ENCODE measurements at places on chromosomes 16 and 17.

GRCh38 chr17:31564883-31565301 lies 173.4 kb downstream of the RAB11FIP4 start:
- DNase-seq: peak; percentile 36

DNA sequence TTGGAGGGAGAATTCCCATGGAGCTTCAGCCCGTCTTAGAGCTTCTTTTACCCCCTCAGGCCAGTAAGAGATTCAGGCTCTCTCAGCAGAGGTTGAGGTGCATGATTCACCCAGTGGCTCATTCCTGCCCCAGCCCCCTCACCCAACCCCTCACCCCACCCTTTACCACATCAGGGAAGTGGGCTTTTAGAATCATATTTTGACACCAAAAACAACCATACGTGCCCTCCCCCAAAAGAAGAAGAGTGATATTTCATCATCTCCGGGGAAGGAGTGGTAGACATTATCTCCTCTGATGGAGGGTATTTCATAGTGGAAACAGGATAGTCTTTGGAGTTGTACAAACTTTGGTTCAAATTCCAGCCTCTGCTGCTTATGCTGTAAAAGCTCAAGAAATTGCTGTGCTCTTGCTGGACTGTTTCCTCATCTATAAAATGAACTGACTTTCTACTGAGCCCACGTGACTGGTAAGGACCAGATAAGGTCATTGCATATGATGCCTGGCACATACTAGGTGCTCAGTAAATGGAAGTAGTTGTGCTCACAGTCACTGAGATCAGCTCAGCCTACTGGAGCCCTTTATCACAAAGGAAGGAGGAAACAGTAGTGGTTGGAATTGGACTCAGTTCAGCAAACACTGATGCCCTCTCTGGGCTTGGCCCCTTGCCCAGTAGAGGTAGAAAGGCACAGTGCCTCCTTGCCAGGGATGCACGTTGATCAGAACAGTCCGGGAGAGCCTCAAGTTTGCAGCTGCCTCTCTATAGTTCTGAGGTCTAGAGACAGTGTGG lies 18.3 kb upstream of the CCL5 start:
- DNase-seq: peak; percentile 33

- DNase-seq: no peak
These were observed 462.6 kb upstream of the MAF start for GRCh38 chr16:80063031-80063712.

DNA sequence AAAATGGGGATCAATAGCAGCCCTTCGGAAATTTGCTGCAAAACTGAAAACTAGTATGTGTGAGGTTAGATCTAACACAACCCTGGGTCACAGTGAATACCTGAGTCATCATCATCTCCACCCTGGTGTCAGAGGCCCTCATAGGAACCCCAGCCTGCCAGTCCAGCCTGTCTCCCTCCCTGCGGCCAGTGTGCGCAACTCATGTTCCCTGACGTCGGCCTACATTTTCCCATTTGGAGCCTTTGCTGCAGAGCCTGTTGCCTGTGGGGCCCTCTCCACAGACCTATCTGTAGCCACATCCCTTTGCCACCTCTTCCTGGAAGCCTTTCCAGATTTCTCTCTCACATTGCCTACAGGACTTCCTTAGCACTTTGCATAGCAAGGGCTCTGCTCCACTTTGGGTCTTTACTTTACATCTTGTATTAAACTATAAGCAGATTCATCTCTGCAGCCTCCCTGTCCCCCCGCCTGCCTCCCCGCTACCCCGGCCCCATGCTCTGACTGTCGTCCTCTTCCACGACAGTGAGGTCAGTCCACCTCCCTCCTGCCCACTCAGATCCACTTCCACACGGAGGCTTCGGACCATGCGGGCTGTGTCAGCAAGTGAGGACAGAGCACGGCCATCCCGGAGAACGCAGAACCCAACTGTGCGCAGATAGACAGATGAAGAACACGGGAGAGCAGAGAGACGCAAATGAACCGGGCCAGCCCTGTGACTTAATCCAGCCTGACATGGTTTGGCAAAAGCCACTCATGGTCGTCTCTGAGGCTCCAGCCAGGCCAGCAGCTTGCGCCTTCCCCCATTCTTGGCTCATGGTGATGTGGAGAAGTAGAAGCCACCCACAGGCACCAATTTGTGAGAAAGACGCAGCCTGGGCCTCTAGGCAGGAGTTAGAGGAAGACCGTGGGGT lies 31.0 kb downstream of the NGFR start:
- no peak for DNase-seq

GRCh38 chr16:77250400-77250799 lies 51.2 kb downstream of the SYCE1L start:
- no peak for DNase-seq

- DNase-seq: no peak
These were observed 1.6 kb downstream of the GFER start for GRCh38 chr16:1985466-1986150.

DNA sequence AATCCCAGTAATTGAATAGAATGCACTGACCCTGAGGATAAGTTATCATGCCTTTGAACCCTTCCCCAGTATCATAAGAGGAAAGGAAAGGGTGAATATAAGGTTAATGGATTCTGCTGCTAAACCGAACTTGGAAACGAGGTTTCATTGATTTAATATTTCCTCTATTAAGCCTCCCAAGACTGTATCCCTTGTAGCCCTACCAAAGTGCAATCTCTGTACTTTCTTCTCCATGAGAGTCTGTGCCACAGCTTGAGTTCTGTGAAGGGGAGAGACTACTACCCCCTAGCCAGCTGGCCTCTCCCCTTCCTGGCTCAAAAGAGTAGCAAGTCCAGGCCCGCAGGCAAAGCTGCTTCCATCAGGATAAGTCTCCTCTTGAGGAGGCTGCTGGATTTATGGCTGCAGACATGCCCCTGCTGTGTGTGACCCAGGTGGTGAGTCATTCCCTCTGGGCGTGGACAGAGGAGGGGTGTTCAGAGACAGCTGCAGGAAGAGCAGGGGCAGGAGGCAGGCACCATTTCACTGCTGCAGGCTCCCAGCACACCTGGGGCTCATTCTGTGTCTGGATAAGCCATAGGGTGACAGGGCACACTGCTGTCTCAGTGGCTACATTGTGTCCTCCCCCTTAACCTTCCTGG lies 58.4 kb downstream of the TOM1L2 start:
- peak; percentile 66 for DNase-seq

GRCh38 chr17:34228781-34229180 lies 26.3 kb upstream of the CCL2 start:
- DNase-seq: no peak

DNA sequence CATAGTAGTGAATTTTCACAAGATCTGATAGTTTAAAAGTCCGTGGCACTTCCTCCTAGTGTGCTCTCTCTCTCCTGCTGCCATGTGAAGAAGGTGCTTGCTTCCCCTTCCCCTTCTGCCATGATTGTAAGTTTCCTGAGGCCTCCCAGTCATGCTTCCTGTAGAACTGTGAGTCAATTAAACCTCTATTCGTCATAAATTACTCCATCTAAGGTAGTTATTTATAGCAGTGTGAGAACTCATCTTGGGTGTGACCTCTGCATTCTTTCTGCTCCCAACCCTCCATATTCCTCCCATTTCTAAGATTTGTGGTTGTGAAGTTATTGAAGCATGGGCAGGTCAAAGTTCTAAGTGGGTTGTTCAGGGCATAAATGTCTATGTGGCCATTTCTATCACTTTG lies 62.1 kb upstream of the ADAMTS18 start:
- DNase-seq: no peak

GRCh38 chr16:72066747-72067146 lies 3.7 kb downstream of the HPR start:
- peak; percentile 44 for DNase-seq

DNA sequence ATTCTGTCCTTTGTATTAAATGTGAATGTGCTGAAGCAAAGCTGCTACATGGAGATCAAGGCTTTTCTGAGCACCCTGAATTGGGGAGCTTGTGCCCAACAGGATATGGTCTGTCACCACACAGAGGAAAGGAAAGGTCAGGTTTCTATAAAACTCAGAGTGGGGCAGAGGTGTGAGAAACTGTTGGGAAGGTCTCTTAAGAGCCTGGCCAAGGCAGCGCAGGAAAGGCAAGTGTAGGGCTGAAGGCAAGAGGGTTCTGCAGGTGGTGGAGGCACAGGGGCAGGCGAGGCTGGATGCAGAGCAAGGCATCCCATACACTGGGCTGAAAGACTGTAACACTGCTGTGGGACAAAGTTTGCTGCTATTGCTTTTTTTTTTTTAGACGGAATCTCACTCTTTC lies 8.1 kb downstream of the COX6A2 start:
- DNase-seq: no peak

GRCh38 chr17:21278450-21279197 lies 5.9 kb upstream of the MAP2K3 start:
- peak; percentile 26 for DNase-seq

DNA sequence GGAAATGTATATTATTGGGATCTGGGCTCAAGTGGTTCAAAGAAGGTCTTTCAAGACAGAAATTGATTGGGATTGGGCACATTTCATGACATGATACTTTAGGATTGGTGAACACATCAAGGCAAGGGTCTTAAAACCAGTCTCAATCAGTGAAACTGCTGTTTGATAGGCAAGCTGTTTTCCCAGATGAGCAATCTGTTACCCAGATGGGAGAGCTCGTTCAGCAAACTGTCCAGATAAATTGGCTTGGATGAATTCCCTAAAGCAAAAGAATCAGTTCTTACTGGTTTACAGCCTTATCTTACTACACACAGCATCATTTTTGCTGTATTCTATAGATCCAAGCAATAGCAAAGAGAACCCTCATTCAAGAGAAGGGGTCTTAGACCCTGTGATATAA lies 31.0 kb upstream of the CNEP1R1 start:
- DNase-seq: no peak

DNA sequence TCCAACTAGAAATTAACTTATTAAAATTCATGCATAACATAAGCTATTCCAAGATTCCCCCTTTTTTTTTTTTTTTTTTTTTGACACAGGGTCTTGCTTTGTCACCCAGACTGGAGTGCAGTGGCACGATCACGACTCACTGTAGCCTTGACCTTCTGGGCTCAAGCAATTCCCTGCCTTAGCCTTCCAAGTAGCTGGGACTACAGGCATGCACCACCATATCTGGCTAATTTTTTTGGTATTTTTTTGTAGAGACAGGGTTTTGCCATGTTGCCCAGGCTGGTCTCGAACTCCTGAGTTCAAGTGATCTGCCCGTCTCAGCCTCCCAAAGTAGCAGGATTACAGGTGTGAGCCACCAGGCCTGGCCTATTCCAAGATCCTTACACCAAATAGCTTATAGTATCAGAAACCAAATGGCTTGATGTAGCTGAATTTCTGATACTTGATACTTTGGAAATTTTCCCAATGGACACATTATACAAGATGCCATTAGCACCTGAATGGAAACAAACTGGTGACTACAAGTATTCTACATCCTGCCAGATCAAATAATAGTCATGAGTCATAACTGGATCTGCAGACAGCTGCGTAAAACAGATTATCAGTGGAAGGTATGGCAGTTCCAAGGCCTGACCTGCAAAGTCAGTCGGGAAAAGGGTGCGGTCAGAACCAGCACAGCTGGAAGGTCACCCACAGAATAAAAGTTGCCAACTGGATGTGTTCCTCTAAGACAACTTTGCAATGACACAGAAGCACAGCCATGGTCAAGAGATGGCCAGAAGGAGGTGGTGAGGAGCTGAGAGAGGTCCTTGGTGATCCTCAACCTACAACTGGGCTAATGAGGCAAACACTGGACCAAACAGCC lies 14.5 kb downstream of the TUBG1 start:
- DNase-seq: no peak

DNA sequence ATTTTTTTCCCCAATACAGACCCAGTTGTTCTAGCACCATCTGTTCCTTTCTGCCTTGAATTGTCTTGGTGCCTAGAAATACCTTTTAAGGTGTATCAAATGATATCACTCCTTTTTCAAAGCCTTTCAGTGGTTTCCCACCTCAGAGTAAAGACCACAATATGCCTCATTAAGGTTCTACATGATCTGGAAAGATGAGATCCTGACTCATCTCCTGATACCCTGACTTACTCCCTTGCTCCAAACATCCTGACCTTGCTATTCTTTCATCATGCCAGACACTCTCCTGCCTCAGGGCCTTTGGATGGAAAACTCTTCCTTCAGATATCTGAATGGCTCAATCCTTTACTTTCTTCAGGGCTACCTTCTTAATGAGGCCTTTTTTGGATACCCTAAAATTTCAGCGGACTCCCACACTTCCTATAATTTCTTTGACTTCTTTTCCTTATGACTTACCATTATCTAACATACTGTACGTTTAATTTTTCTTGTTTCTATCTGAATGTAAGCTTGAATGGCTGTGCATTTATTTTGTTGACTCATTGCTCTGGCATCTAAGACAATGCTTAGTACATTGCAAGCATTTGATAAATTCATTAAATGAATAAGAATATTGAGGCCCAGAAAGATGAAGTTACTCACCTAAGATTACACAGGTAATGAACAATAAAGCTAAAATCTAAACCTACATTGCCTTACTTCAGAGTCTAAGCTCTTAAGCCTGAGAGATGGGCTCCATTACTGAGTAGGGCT lies 19.2 kb downstream of the FLOT2 start:
- DNase-seq: no peak

GRCh38 chr16:86527366-86527765 lies 17.0 kb downstream of the FOXF1 start:
- no peak for DNase-seq

- no peak for DNase-seq
These were observed 25.0 kb downstream of the PPL start for GRCh38 chr16:4911970-4912386.

DNA sequence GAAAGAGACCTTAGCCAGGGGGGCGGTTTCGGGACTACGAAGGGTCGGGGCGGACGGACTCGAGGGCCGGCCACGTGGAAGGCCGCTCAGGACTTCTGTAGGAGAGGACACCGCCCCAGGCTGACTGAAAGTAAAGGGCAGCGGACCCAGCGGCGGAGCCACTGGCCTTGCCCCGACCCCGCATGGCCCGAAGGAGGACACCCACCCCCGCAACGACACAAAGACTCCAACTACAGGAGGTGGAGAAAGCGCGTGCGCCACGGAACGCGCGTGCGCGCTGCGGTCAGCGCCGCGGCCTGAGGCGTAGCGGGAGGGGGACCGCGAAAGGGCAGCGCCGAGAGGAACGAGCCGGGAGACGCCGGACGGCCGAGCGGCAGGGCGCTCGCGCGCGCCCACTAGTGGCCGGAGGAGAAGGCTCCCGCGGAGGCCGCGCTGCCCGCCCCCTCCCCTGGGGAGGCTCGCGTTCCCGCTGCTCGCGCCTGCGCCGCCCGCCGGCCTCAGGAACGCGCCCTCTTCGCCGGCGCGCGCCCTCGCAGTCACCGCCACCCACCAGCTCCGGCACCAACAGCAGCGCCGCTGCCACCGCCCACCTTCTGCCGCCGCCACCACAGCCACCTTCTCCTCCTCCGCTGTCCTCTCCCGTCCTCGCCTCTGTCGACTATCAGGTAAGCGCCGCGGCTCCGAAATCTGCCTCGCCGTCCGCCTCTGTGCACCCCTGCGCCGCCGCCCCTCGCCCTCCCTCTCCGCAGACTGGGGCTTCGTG lies at the start of gene MAPT:
TSS of gene MAPT (plus strand) at position 533 of the 763 bp plus-strand sequence. CDS start 67,784 bp downstream, outside the sequence.
- peak; percentile 89 for DNase-seq

- DNase-seq: peak; percentile 91
These were observed 71.0 kb downstream of the RAI1 start for GRCh38 chr17:17752089-17752820.

- no peak for DNase-seq
These were observed 75.9 kb upstream of the TNRC6C start for GRCh38 chr17:77882481-77883212.

GRCh38 chr17:37327341-37328090 lies 48.3 kb upstream of the C17orf78 start:
- no peak for DNase-seq
